ENCODE measurements at places on chromosomes 12 and 14. TPM values are rescaled to one million over a fixed set of nuclear protein-coding genes. Genes with fewer than 3 reads are reported as not detected.

FGF6 gene
- not detected for total RNA-seq

CDKN3 gene
- total RNA-seq = 20.1 TPM

GRCh38 chr12:89064780-89065179, 287.5 kb downstream of the DUSP6 start:
- 0 out of 2 replicates have a peak overlapping the region, but pooled peaks have one; percentile 29 for H3K4me3 ChIP-seq
- H3K27ac ChIP-seq = peak overlapping the region; percentile 57
- peaks cover 52% of the 10 kb centered on the region for H3K4me1 ChIP-seq
- DNase-seq = peak; percentile 93
- no peaks in the 10 kb centered on the region for H3K27me3 ChIP-seq

DNA sequence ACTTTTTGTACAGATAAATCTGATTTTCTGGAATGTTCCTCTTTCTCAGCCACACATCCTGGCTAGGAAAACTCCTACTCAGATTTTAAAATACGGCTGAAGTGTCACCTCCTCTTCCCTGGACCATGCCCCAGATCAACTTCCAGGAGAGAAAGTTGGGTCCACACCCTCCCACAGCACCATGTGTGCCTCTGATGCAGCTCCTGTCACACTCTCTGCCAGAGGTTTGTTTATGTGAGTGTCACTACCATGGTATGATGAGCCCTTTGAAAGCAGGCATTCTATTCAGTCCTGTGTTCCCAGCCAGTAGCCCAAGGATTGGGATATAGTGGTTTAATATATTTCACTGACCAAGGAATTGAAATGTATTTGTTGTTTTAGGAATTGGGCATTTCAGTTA, 287.2 kb upstream of the ATP2B1 start:
- H3K4me3 ChIP-seq = no peak overlapping the region
- DNase-seq = peak; percentile 25
- no peaks in the 10 kb centered on the region for H3K27me3 ChIP-seq
- no peak overlapping the region for H3K27ac ChIP-seq

GRCh38 chr12:9936591-9936990, 4.4 kb upstream of the CLEC2A start:
- H3K36me3 ChIP-seq = no peaks in the 10 kb centered on the region
- H3K4me3 ChIP-seq = no peak overlapping the region
- no peak overlapping the region for H3K27ac ChIP-seq
- DNase-seq = no peak

DNA sequence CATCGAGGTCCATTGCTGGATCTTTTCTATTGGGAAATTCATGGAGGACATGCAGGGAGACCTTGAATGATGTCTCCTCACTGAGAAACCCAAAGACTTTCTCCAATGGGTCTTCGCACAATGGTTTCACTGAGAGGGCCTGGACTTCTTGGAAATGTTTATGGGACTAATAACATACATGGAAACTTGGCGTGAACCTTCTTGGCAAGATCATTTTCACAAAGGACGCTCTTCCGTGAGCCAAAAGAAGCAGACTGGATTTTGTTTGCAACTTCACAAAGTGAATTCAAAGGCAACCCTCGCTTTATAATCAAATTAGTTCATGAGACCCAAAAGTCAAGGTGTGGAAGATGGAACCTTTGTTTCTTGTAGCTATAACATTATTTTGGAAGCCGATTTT, 154.4 kb downstream of the TMEM132C start:
- DNase-seq = no peak
- no peaks in the 10 kb centered on the region for H3K36me3 ChIP-seq
- H3K27me3 ChIP-seq = no peaks in the 10 kb centered on the region
- H3K4me3 ChIP-seq = no peak overlapping the region
- H3K27ac ChIP-seq = no peak overlapping the region

- H3K4me3 ChIP-seq = no peak overlapping the region
- peak; percentile 9 for DNase-seq
- H3K27ac ChIP-seq = no peak overlapping the region
- no peaks in the 10 kb centered on the region for H3K36me3 ChIP-seq
- no peaks in the 10 kb centered on the region for H3K27me3 ChIP-seq
- no peaks in the 10 kb centered on the region for H3K4me1 ChIP-seq
Measured at GRCh38 chr14:90545966-90546751, 149.3 kb downstream of the CALM1 start.

GRCh38 chr12:100953217-100953616, 158.6 kb downstream of the ANO4 start:
- no peak overlapping the region for H3K27ac ChIP-seq
- peak; percentile 26 for DNase-seq
- H3K4me3 ChIP-seq = no peak overlapping the region
- H3K4me1 ChIP-seq = peaks cover 16% of the 10 kb centered on the region
- no peaks in the 10 kb centered on the region for H3K27me3 ChIP-seq
- H3K36me3 ChIP-seq = no peaks in the 10 kb centered on the region

DNA sequence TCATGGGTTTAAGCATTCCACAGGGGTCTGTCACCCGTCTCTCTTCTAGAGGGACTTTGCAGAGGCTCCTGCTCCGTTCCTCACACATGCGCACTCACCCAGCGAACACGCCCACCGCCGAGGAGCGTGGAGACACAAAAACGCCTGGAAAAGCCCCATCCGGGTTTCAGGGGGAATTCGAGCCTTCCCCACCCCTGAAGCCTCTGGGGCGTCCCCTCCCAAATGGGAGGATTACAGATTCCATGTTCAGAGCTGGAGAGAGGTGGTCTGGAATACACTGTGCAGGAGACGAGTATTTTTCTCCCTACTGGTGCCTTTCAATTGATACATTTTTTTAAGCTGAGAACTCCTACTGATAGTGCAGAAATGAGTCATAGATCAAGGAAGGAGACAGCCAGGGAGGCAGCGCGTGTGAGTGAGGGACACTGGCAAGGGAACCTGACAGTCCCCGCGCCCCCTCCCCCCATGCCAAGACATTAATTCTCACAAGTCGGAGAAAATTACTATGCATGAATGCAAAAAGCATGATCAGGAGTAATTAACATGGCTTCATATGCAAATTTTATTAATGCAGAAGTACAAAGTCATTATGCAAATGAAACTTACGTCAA, 36.9 kb downstream of the BCL11B start:
- H3K27ac ChIP-seq = no peak overlapping the region
- H3K4me1 ChIP-seq = no peaks in the 10 kb centered on the region
- no peak overlapping the region for H3K4me3 ChIP-seq
- no peaks in the 10 kb centered on the region for H3K36me3 ChIP-seq
- no peak for DNase-seq
- H3K27me3 ChIP-seq = no peaks in the 10 kb centered on the region

- no peaks in the 10 kb centered on the region for H3K4me1 ChIP-seq
- DNase-seq = peak; percentile 7
- peaks cover 21% of the 10 kb centered on the region for H3K27me3 ChIP-seq
Measured at GRCh38 chr14:90105756-90106155, 44.0 kb downstream of the KCNK13 start.

- 0 out of 2 replicates have a peak, but pooled peaks cover 5% of the 10 kb centered on the region for H3K27me3 ChIP-seq
- H3K4me1 ChIP-seq = no peaks in the 10 kb centered on the region
- H3K4me3 ChIP-seq = no peak overlapping the region
- H3K27ac ChIP-seq = no peak overlapping the region
Measured at GRCh38 chr12:4240161-4240783, 33.3 kb upstream of the CCND2 start.

GRCh38 chr12:4421590-4422031, 24.0 kb downstream of the FGF6 start:
- peak; percentile 54 for DNase-seq
- H3K36me3 ChIP-seq = no peaks in the 10 kb centered on the region
- no peak overlapping the region for H3K27ac ChIP-seq
- no peaks in the 10 kb centered on the region for H3K4me1 ChIP-seq

- no peaks in the 10 kb centered on the region for H3K36me3 ChIP-seq
- H3K4me1 ChIP-seq = no peaks in the 10 kb centered on the region
- no peak overlapping the region for H3K4me3 ChIP-seq
- DNase-seq = no peak
- H3K27me3 ChIP-seq = peaks cover 15% of the 10 kb centered on the region
Measured at GRCh38 chr14:94517641-94518257, 8.5 kb upstream of the SERPINA12 start.

GRCh38 chr12:7145671-7146070, 15.5 kb downstream of the CLSTN3 start:
- DNase-seq = peak; percentile 29
- no peak overlapping the region for H3K4me3 ChIP-seq
- H3K4me1 ChIP-seq = peaks cover 11% of the 10 kb centered on the region
- 0 out of 2 replicates have a peak, but pooled peaks cover 10% of the 10 kb centered on the region for H3K36me3 ChIP-seq
- no peak overlapping the region for H3K27ac ChIP-seq

GRCh38 chr12:55681142-55682077, 26.3 kb downstream of the ITGA7 start:
- DNase-seq = peak; percentile 76
- peaks cover 8% of the 10 kb centered on the region for H3K4me1 ChIP-seq
- H3K36me3 ChIP-seq = no peaks in the 10 kb centered on the region
- H3K4me3 ChIP-seq = peak overlapping the region; percentile 32

- no peaks in the 10 kb centered on the region for H3K36me3 ChIP-seq
- no peak overlapping the region for H3K4me3 ChIP-seq
- H3K4me1 ChIP-seq = peaks cover 27% of the 10 kb centered on the region
- H3K27ac ChIP-seq = no peak overlapping the region
Measured at GRCh38 chr12:1781772-1782171, 38.6 kb upstream of the LRTM2 start.

GRCh38 chr12:109878247-109878625, 2.1 kb downstream of the GLTP start:
- no peaks in the 10 kb centered on the region for H3K36me3 ChIP-seq
- DNase-seq = no peak
- peaks cover 25% of the 10 kb centered on the region for H3K4me1 ChIP-seq
- peak overlapping the region; percentile 98 for H3K4me3 ChIP-seq

DNA sequence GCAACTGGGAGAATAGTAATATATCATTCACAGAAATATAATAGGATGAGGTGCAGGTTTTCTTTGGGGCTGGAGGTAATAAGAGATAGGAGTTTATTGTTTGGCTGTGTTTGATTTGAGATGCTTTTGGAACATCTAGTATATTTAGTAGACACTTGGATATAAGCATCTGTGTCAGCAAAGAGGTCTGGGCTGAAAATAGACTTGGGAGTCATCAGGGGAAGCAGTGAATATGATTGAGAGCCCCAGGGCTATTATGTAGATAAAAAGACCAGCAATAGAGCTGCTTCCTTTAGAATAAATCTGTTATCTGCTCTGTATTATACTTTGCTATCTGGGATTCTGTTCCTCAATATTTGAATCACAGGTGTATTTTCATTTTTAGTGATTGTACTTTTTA, 36.6 kb downstream of the SPATA7 start:
- DNase-seq = peak; percentile 17
- peaks cover 29% of the 10 kb centered on the region for H3K4me1 ChIP-seq
- H3K4me3 ChIP-seq = no peak overlapping the region
- H3K36me3 ChIP-seq = peaks cover 15% of the 10 kb centered on the region
- no peaks in the 10 kb centered on the region for H3K27me3 ChIP-seq

DNA sequence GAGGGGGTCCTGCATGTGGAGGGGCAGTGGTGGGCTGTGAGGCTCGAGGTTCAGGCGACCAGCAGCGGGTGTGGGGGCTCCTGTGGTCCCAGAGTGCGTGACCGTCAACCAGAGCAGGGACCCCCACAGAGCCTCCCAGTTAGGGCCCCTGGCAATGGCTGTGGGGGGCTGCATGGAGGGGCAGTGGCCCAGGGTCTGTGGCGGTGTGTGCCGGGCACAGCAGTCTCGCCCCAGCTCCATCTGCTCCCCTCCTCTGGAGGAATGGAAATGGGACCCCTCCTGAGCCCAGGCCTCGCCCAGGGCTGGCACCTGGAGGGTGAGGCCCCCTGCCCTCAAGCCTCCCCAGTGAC, 210.8 kb upstream of the C14orf180 start:
- H3K4me1 ChIP-seq = no peaks in the 10 kb centered on the region
- H3K27me3 ChIP-seq = no peaks in the 10 kb centered on the region
- H3K27ac ChIP-seq = no peak overlapping the region
- H3K4me3 ChIP-seq = no peak overlapping the region
- no peak for DNase-seq
- no peaks in the 10 kb centered on the region for H3K36me3 ChIP-seq

DNA sequence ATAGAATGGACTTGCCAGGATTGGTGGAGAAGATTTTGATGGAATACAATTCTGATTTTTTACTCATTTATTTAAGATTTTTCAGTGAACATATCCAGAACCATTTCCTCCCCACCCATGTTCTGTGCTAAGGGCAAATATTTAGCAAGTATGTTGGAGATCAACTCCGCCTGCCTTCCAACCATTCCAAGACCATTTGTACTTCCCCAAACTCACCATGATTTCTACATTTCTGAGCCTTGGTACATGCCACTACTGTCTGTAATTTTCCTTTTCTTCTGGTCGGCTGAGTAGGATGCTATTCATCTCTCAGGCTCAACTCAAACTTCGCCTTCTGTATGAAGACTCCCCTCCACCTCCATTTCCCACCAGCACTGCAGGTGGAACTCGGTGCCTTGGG, 150.6 kb downstream of the NTF3 start:
- H3K27ac ChIP-seq = no peak overlapping the region
- H3K36me3 ChIP-seq = no peaks in the 10 kb centered on the region
- no peak for DNase-seq
- no peaks in the 10 kb centered on the region for H3K27me3 ChIP-seq
- no peak overlapping the region for H3K4me3 ChIP-seq
- H3K4me1 ChIP-seq = peaks cover 25% of the 10 kb centered on the region
